ENCODE measurements at places on chromosomes 3 and 15. TPM values are rescaled to one million over a fixed set of nuclear protein-coding genes. Genes with fewer than 3 reads are reported as not detected.

Gene PP2D1
- total RNA-seq, result not detected

GRCh38 chr3:33023176-33024136 lies 72.0 kb downstream of the CCR4 start:
- no peaks in the 10 kb centered on the region for H3K36me3 ChIP-seq
- H3K27me3 ChIP-seq, result no peaks in the 10 kb centered on the region
- no peak for DNase-seq
- no peaks in the 10 kb centered on the region for H3K4me1 ChIP-seq

DNA sequence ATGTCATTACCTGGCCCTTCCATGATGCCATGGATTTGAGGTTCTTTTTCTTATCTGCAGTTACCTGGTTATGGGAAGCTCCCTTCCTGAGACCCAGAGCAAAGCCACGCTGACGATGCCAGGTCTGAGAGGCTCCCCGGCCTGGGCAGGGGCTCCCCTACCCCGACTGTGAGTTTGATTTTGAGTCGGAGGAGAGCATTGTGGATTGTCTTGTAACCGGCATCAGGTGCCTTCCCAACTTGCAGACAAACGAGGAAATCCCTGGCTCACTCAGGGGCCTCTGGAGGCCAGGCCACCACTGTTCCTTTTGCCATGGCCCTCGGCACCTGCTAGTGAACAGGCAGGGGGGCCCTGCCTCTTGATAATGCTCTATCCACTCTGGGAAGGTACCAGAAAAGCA lies 151.4 kb downstream of the ATP10A start:
- no peak for DNase-seq
- H3K4me1 ChIP-seq, result no peaks in the 10 kb centered on the region
- no peak overlapping the region for H3K4me3 ChIP-seq
- H3K36me3 ChIP-seq, result no peaks in the 10 kb centered on the region
- H3K27me3 ChIP-seq, result no peaks in the 10 kb centered on the region

Gene ACTR8
- 19.5 TPM for total RNA-seq

- H3K27me3 ChIP-seq, result no peaks in the 10 kb centered on the region
- no peaks in the 10 kb centered on the region for H3K36me3 ChIP-seq
- no peak for DNase-seq
- no peak overlapping the region for H3K27ac ChIP-seq
- H3K4me1 ChIP-seq, result no peaks in the 10 kb centered on the region
Measured at GRCh38 chr15:77266708-77267386, 153.1 kb downstream of the PEAK1 start.

- H3K27ac ChIP-seq, result no peak overlapping the region
- peak; percentile 47 for DNase-seq
- H3K4me1 ChIP-seq, result no peaks in the 10 kb centered on the region
- H3K27me3 ChIP-seq, result no peaks in the 10 kb centered on the region
- H3K36me3 ChIP-seq, result no peaks in the 10 kb centered on the region
- no peak overlapping the region for H3K4me3 ChIP-seq
Measured at GRCh38 chr3:109023656-109024254, 70.1 kb upstream of the GUCA1C start.

DNA sequence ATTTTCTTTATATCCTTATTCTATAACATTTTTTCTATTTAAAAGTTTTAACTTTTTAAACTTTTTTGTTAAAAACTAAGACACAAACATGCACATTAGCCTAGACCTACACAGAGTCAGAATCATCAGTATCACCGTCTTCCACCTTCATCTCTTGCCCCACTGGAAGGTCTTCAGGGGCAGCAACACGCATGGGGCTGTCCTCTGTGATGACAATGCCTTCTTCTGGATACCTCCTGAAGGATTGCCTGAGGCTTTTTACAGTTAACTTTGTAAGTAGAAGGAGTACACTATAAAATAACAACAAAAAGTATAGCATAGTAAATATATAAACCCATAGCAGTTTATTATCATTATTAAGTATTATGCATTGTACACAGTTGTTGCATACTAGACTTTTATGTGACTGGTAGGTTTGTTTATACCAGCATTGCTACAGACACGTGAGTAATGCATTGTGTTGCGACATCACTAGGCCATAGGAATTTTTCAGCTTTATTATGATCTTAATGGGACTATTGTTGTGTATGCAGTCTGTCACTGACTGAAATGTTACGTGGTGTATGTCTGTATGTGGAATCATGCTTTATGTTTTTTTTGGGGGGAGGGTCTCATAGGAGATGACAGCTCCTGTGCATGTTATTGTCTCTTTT lies 18.2 kb downstream of the ATP1B3 start:
- no peaks in the 10 kb centered on the region for H3K36me3 ChIP-seq
- H3K27ac ChIP-seq, result no peak overlapping the region
- no peaks in the 10 kb centered on the region for H3K4me1 ChIP-seq
- H3K4me3 ChIP-seq, result no peak overlapping the region
- H3K27me3 ChIP-seq, result no peaks in the 10 kb centered on the region

DNA sequence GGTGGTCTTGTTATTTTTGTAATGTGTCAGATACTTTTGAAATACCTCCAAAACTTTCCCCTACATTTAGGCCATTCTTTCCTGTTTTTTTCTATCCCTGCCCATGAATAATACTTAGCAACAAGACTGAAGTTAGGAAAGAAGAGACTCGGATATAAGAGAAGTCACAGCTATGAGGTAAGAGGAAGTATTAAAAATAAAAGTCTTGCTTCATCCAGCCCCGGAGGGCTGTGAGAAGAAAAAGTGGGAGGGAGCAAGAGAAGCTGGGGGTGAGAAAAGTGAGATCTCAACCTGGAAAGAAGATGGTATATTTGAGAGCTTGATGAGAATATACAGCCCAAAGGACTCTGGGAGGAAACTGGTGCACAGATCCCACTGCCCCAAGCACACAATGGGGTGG lies 213.5 kb upstream of the CDIN1 start:
- H3K27ac ChIP-seq, result no peak overlapping the region
- no peaks in the 10 kb centered on the region for H3K27me3 ChIP-seq
- no peaks in the 10 kb centered on the region for H3K36me3 ChIP-seq
- H3K4me3 ChIP-seq, result no peak overlapping the region
- H3K4me1 ChIP-seq, result no peaks in the 10 kb centered on the region
- DNase-seq, result no peak

DNA sequence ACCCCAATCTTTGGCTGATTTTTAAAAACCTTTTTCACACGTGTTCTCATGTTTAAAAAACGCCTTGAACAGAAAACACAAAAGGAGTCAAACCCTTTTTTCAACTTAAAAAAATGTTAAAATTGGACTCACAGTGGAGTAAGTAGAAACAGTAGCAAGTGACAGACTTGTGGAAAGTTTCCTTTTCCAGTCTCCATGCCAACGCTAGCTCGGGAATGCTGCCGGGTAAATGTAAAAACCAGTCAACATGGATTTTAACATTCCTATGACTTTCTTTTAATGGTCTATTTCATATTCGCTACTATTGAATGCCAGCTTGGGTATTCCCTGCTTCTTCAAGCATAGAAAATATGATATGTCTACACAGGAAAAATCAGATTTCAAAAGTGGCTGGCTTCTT lies 1.6 kb upstream of the PROK2 start:
- no peak overlapping the region for H3K4me3 ChIP-seq
- H3K27me3 ChIP-seq, result peaks cover 18% of the 10 kb centered on the region
- no peaks in the 10 kb centered on the region for H3K36me3 ChIP-seq
- no peak overlapping the region for H3K27ac ChIP-seq
- no peak for DNase-seq

GRCh38 chr15:71801935-71802655 lies 8.3 kb upstream of the NR2E3 start:
- H3K36me3 ChIP-seq, result no peaks in the 10 kb centered on the region
- H3K27me3 ChIP-seq, result peaks cover 5% of the 10 kb centered on the region
- peaks cover 13% of the 10 kb centered on the region for H3K4me1 ChIP-seq
- no peak for DNase-seq
- no peak overlapping the region for H3K4me3 ChIP-seq

- no peak overlapping the region for H3K27ac ChIP-seq
- H3K4me3 ChIP-seq, result no peak overlapping the region
- H3K36me3 ChIP-seq, result no peaks in the 10 kb centered on the region
- peaks cover 4% of the 10 kb centered on the region for H3K4me1 ChIP-seq
Measured at GRCh38 chr15:38683382-38684242, 119.0 kb upstream of the RASGRP1 start.

Gene CTSH
- total RNA-seq, result 107 TPM

- no peaks in the 10 kb centered on the region for H3K27me3 ChIP-seq
- no peak for DNase-seq
Measured at GRCh38 chr15:64636556-64636955, 138.8 kb downstream of the RBPMS2 start.

GRCh38 chr3:116586285-116586944 lies 123.2 kb upstream of the TUSC7 start:
- no peak overlapping the region for H3K4me3 ChIP-seq
- no peaks in the 10 kb centered on the region for H3K4me1 ChIP-seq
- DNase-seq, result no peak
- no peak overlapping the region for H3K27ac ChIP-seq

DNA sequence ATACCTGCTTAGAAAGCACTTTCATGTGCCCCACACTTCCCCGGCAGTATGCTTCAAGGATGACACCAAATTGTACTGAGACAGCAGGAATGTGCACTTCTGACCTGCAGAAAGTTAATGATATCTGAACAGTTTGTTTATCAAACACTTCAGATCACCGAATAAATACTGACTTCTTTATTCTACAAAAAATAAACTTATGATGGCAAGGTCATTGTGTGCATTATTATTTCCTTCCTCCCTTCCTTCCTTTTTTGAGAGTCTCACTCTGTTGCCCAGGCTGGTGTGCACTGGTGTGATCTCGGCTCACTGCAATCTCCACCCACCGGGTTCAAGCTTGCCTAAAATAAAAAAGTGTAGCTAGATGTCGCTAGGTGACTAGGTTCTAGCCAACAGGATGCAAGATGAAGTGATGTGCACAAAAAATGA lies 80.3 kb downstream of the FAIM start:
- DNase-seq, result no peak
- no peak overlapping the region for H3K27ac ChIP-seq
- peaks cover 4% of the 10 kb centered on the region for H3K36me3 ChIP-seq
- no peak overlapping the region for H3K4me3 ChIP-seq
- H3K27me3 ChIP-seq, result no peaks in the 10 kb centered on the region

- no peaks in the 10 kb centered on the region for H3K36me3 ChIP-seq
- H3K4me3 ChIP-seq, result no peak overlapping the region
- H3K27ac ChIP-seq, result no peak overlapping the region
- DNase-seq, result no peak
Measured at GRCh38 chr3:29156086-29156715, 124.7 kb upstream of the RBMS3 start.

Gene SYNPR
- 0.52 TPM for total RNA-seq

DNA sequence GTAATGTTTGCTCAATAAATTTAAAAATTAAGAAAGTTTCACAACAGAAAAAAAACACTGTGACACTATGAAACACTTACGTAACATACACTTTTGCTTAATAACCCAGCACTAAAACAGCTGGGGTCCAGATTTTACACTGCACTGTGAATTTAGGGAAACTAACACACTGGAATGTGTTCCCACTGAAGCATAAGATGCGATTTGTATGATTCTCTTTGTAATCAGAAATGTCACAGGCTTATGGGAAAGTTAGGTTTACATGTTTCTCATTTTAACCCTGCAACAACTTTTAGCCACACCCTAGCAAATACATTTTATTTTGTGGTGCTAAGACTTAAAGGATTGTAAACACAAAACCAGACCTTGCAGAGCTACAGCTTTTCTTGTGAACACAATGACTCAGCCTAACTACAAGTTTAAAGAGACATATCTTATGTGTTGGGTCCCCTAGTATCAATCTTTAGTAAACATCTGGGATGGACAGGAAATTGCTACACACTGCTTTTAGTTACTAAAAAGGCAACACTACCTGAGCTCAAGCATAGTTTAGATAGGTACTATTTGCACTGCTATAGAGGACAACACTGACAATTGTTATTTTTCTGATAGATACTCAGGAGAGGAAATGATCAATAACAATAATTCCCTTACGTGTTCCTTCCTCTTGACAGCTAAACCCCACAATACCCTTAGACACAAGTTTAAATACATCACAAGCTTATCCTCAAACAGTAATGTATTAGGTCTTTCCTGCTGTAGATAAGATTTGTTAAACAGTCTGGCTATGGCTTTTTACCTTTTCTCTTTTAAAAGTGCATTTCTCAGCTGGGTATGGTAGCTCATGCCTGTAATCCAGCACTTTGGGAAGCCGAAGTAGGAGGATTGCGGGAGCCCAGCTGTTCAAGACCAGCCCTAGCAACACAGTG lies 3.8 kb downstream of the PLD1 start:
- no peak overlapping the region for H3K4me3 ChIP-seq
- H3K4me1 ChIP-seq, result peaks cover 38% of the 10 kb centered on the region
- H3K27ac ChIP-seq, result peak overlapping the region; percentile 40
- DNase-seq, result no peak

- no peaks in the 10 kb centered on the region for H3K4me1 ChIP-seq
- no peaks in the 10 kb centered on the region for H3K36me3 ChIP-seq
- no peak for DNase-seq
- no peak overlapping the region for H3K27ac ChIP-seq
- H3K27me3 ChIP-seq, result no peaks in the 10 kb centered on the region
- H3K4me3 ChIP-seq, result no peak overlapping the region
Measured at GRCh38 chr3:114687151-114687550, 393.3 kb downstream of the TIGIT start.

All from body of pancreas (tissue), 4 donors.